Stimulated activated CD4-positive, alpha-beta T cell treated with anti-CD3 and anti-CD28 coated beads, Interleukin-15, amount 100 ng/mL, for 48 hours (primary cell): ENCODE measurements at places on chromosomes 1 and 21.

GRCh38 chr1:161928056-161928455 lies 95.6 kb downstream of the OLFML2B start:
- no peak for DNase-seq

GRCh38 chr1:57250021-57250420 lies 173.8 kb downstream of the DAB1 start:
- no peak for DNase-seq

- DNase-seq, result no peak
These were observed 40.9 kb downstream of the NEGR1 start for GRCh38 chr1:72241397-72241796.

- no peak for DNase-seq
These were observed 321.2 kb downstream of the CHRM3 start for GRCh38 chr1:239707615-239708014.

GRCh38 chr1:104923075-104923474 lies 1173.4 kb downstream of the AMY1C start:
- no peak for DNase-seq

DNA sequence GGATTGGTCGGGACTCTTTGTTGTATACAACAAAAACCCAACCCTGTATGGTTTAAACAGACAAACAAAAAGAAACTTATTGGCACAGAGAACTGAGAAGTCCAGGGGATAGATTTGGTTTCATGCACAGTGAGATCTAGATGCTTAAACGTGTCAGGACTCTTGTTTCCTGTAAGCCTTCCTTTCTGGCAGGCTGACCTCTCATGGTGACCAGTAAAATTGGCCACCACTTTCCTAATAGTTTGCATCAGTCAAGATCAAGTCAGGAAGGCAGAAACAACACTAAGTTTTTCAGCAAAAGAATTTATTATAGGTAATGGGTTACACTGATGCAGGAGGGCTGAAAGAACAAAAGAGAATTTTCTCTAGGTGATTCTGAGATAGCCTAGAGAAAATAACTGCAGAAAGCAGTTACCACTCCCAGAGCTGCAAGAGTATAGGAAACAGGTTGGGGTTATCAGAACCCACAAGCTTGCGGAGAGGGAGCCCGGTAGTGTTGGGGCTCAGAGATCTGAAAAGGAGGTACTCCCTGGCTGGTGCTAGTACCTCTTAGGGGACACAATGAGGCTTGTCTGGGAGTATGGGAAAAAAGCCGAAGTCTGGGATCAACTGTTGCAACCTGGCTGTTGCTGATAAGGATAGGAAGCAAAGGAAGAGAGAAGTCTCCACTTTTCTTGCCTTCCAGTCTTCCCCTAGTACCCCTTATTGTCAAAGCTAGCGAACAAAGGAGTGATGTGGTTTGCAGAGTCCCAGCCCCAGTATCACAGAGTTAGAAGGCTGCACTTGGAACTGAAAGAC lies 21.4 kb downstream of the CITED4 start:
- DNase-seq, result no peak

DNA sequence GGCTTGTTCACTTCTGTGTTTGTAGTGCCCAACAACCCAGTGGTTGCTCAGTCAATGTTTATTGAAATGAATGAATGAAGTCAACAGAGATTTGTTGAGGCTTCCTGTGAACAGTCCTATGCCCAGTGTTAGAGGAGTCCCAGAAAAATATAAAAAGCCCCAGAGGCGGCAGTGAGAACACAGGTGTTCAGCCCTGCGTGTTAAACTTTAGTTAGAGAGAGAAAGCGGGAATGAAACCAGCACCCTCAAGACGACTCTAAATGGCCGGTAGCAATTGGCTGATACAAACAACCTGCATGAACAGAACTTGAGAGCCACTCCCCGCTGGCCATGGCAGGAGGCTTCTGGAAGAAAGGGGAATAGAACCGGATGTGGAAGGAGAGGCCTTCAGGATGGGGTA lies 22.6 kb downstream of the TMEM51 start:
- no peak for DNase-seq

GRCh38 chr1:34612091-34612827 lies 142.6 kb upstream of the GJB5 start:
- no peak for DNase-seq
